ENCODE measurements at places on chromosomes 3 and 15. TPM values are rescaled to one million over a fixed set of nuclear protein-coding genes. Genes with fewer than 3 reads are reported as not detected.

DNA sequence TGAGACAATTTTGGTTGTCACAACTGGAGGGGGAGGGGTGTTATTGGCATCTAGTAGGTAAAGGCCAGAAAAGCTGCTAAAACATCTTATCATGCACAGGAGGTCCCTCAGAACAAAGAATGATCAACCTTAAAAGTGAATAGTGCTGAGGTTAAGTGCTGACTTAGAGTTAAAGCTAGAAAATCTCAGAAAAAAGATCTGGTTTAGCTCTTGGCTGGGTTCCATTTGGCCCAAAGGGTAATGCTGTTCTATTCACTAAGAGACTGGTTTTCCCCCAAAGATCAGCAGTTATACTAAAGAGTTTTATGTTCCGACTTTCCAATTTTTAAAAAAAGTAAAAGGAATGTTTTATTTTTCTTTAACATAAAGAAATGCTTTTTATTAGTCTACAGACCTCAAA lies 15.6 kb downstream of the DCBLD2 start:
- H3K4me3 ChIP-seq = no peak overlapping the region
- no peaks in the 10 kb centered on the region for H3K27me3 ChIP-seq
- peak overlapping the region; percentile 77 for H3K27ac ChIP-seq
- H3K36me3 ChIP-seq = peaks cover 1% of the 10 kb centered on the region

GRCh38 chr3:52146811-52147210 lies 7.4 kb downstream of the POC1A start:
- no peak for DNase-seq
- H3K27me3 ChIP-seq = no peaks in the 10 kb centered on the region
- H3K36me3 ChIP-seq = no peaks in the 10 kb centered on the region
- no peaks in the 10 kb centered on the region for H3K4me1 ChIP-seq
- no peak overlapping the region for H3K27ac ChIP-seq
- H3K4me3 ChIP-seq = no peak overlapping the region

The CIAO2A gene
- 118 TPM for polyA plus RNA-seq

DNA sequence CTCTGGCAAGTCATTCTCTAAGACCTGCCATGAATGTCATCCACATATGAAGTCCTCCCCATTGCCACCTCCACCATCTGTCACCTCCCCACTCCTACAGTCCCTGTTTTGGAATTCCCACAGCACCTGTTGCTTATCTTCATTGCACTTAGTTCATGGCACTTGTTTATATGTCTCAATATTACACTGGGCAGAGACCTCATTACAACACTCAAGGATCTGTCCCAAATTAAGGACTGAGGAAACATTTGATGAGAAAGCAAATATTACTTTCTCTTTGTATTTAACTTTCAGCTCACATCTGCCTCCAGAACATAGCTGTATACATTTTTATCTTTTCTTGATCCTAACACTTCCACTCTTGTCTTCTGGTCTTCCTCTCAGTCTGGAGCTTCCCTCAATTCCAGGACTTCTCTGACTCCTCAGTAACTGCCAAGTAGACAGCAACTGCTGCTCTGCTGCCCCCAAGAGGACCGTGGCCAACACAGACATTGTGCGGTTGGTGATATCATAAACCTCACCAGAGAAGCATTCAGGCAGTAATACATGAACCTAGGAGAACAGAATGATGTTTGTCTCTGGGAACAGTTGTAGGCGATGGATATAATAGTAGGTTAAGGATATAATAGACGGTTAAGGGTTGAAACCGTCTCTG lies 45.0 kb upstream of the FGF12 start:
- no peak overlapping the region for H3K27ac ChIP-seq
- H3K4me3 ChIP-seq = no peak overlapping the region
- no peaks in the 10 kb centered on the region for H3K36me3 ChIP-seq
- no peaks in the 10 kb centered on the region for H3K27me3 ChIP-seq
- no peaks in the 10 kb centered on the region for H3K4me1 ChIP-seq

The CLRN1 gene
- not detected for polyA plus RNA-seq

The NCK1 gene
- 13.6 TPM for polyA plus RNA-seq

DNA sequence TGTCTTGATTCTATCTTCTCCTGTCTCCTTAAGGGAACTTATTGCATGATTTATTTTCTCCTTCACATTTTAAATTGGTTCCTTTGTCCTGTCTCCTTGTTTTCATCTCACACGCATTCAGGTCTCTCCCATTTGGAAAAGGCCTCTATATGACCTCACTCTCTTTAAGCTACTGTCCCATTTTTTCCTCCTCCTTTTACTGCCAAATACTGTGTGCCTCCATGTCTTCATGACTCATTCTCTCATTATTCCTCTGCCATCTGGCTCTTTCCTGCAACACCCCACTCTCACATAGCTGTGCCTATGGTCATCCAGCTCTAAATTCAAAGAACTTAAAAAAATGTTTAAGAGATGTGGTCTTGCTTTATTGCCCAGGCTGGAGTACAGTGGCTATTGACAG lies 48.0 kb downstream of the TYRO3 start:
- H3K27me3 ChIP-seq = no peaks in the 10 kb centered on the region
- no peaks in the 10 kb centered on the region for H3K36me3 ChIP-seq
- H3K4me1 ChIP-seq = peaks cover 14% of the 10 kb centered on the region
- no peak overlapping the region for H3K27ac ChIP-seq
- H3K4me3 ChIP-seq = no peak overlapping the region

DNA sequence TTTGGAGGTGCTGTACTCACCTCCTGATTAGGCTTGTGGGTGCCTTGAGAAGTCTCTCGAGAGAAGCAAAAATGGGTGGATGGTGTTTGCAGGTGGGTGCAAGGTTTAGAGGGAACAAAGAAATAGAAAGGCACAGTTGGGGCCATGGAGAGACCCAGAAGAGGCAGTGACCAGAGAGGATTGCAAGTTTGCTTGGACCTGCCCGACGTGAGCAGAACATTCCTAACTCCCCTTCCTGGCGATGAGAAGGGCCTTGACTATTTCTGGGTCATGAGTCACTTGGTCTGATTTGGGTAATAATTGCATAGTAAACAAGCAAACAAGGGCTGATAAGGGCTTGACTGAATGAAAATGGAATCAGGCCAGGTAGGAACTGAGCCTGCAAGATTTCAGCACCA lies 7.0 kb upstream of the CTSH start:
- H3K27ac ChIP-seq = no peak overlapping the region
- H3K27me3 ChIP-seq = no peaks in the 10 kb centered on the region
- no peak for DNase-seq
